Caco-2 (cell line): ENCODE measurements at places on chromosomes 11 and 22. TPM values are rescaled to one million over a fixed set of nuclear protein-coding genes. Genes with fewer than 3 reads are reported as not detected.

ART5 gene
- total RNA-seq: 0.97 and 1.1 TPM in 2 replicates

SERHL2 gene
- total RNA-seq: 0.61 and 0.72 TPM in 2 replicates

OR52H1 gene
- total RNA-seq: not detected in 2 replicates

SLC5A4 gene
- total RNA-seq: not detected in 2 replicates

ANO5 gene
- total RNA-seq: not detected in 2 replicates

HBD gene
- total RNA-seq: not detected in 2 replicates

CNTF gene
- total RNA-seq: 3.3 and 3.6 TPM in 2 replicates

NCF4 gene
- not detected in 2 replicates for total RNA-seq

RAPSN gene
- total RNA-seq: 0.93 and 2.0 TPM in 2 replicates
